ENCODE measurements at places on chromosomes 11 and 22. TPM values are rescaled to one million over a fixed set of nuclear protein-coding genes. Genes with fewer than 3 reads are reported as not detected.

GRCh38 chr11:59728913-59729312 lies 15.3 kb upstream of the OR10V1 start:
- DNase-seq: no peak

DNA sequence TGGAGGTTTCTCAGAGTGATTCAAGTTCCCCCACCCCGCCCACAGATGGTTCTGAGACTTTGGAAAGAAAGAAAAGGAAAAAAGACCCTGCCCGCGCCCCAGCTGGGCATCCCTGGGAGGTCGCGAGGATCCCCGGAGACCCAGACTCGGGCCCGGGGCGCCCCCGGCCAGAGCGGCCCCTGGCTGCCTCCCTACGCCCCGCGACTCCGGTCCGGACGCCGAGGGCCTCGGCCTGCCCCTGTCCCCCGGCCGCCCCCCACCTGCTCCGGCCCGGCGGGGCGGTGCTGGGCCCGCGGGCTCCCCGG lies 2.3 kb upstream of the AIFM3 start:
- DNase-seq: no peak

DNA sequence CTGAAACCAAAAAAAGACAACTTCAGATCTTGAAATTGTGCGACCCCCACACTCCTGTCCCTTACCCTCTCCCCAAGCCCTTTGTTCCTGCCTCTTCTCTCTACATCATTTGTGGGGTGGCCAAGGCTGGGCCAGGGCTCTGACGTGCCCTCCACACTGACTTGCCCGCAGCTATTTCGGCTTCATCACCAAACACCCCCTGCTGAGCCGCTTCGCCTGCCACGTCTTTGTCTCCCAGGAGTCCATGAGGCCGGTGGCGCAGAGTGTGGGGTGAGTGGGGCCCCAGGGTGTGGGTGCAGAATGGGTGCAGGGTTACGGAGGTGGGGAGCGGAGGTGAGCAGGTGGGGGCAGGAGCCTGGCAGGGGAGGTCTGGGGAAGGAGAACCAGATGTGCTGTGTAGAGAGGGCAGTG lies 9.5 kb downstream of the MAPK8IP2 start:
- DNase-seq: no peak

DNA sequence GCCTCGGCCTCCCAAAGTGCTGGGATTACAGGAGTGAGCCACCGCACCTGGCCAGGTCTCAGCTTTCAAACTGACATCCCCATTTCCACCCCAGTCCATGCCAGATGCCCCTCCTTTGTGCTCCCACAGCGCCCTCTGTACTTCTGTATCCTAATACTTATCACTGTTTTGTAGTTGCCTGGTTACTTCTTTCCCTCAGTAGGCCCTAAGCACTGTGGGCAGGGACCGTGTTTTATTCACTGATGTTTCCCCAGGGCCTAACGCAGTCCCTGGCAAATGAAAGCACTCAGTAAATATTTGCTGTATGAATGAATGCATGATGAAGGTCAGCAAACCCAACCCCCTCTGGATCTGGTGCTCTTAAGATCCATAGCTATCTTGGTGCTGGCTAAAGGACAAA lies 2.2 kb upstream of the TRIM3 start:
- DNase-seq: no peak

DNA sequence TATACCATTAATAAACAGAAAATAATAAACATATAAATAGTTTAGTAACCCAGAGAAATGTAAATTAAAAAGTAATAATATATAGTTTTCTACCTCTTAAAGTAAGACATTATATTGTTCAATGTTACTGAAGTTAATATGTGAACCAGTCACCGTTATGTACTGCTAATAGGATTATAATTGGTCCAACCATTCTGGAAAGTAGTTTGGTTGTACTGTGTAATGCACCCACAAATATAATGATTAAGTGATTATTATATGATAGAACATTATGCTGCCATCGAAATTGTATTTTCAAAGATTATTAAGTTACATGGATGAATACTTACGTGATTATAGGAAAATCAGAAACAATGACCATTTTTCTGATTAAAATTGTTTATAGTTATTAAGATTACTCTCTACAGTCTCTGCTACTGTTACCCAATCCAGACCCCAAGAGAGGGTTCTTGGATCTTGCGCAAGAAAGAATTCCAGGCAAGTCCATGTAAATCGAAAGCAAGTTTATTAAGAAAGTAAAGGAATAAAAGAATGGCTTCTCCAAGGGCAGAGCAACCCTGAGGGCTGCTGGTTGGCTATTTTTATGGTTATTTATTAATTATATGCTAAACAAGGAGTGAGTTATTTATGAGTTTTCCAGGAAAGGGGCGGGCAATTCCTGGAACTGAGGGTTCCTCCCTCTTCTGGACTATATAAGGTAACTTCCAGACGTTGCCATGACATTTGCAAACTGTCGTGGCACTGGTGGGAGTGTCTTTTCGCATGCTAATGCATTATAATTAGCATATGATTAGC lies 50.1 kb downstream of the ACER3 start:
- no peak for DNase-seq

- DNase-seq: no peak
Measured at GRCh38 chr11:116931206-116931953, 94.0 kb upstream of the APOA1 start.

The OR52I1 gene
- not detected for total RNA-seq

The CBX7 gene
- total RNA-seq: 93.4 TPM

The SYT12 gene
- total RNA-seq: 5.5 TPM

The SCUBE2 gene
- total RNA-seq: 2.8 TPM

The B4GALNT4 gene
- 0.58 TPM for total RNA-seq

The SYNGR1 gene
- 26.7 TPM for total RNA-seq

The OR51I1 gene
- 0.42 TPM for total RNA-seq

The OR4A16 gene
- total RNA-seq: not detected

Data from aorta (tissue), 5 donors.